ENCODE measurements at places on chromosomes 11 and 22.

DNA sequence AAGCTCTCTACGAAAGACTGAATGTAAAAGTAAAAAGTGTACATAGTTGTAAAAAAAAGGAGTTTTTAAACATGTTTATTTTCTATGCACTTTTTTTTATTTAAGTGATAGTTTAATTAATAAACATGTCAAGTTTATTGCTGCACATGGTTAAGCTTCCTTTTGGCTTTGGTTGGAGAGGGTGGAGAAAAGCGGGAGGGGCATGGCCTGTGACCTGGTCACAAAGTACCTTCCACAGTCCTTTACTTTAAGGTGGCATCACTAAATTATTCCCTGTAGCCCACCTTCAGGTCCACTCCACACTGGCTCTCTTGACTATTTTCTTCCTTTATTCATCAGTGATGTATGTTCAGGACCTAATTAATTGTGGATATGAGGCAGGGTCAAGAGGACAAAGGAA, 586 bp upstream of the TTC36 start:
- H3K4me3 ChIP-seq: no peak overlapping the region
- H3K36me3 ChIP-seq: peaks cover 31% of the 10 kb centered on the region
- peaks cover 17% of the 10 kb centered on the region for H3K4me1 ChIP-seq
- no peak overlapping the region for H3K27ac ChIP-seq
- no peaks in the 10 kb centered on the region for H3K27me3 ChIP-seq

GRCh38 chr11:120515186-120515723, 3.7 kb downstream of the GRIK4 start:
- H3K36me3 ChIP-seq: no peaks in the 10 kb centered on the region
- no peak overlapping the region for H3K4me3 ChIP-seq
- no peak for DNase-seq
- H3K4me1 ChIP-seq: no peaks in the 10 kb centered on the region
- no peak overlapping the region for H3K27ac ChIP-seq

GRCh38 chr22:38861170-38861876, 10.7 kb downstream of the CBX6 start:
- no peak for DNase-seq
- peaks cover 20% of the 10 kb centered on the region for H3K4me1 ChIP-seq
- H3K36me3 ChIP-seq: peaks cover 10% of the 10 kb centered on the region

DNA sequence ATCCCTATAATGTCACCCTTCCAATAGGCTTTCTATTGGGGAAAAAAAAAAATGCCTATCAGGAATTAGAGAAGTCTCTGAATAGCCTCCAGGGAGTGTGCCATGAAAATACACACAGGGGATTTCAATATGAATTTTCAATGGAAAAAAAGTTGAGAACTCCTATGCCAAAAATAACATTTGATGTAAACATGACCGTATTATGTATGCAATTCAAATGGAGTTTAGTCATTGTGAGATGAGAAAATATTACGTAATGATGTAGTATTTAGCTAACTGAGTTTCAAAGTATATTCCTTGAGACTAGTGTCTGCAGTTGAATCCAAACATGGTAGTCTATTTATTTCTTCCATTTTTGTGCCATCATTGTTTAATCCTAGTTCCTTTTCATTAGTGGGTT, 182.3 kb downstream of the BLID start:
- H3K4me3 ChIP-seq: no peak overlapping the region
- no peak for DNase-seq
- H3K4me1 ChIP-seq: peaks cover 2% of the 10 kb centered on the region
- no peaks in the 10 kb centered on the region for H3K27me3 ChIP-seq
- H3K36me3 ChIP-seq: no peaks in the 10 kb centered on the region
- H3K27ac ChIP-seq: no peak overlapping the region

GRCh38 chr22:46355369-46355995, 20.0 kb downstream of the TRMU start:
- no peaks in the 10 kb centered on the region for H3K27me3 ChIP-seq
- no peak for DNase-seq
- H3K27ac ChIP-seq: no peak overlapping the region
- peaks cover 56% of the 10 kb centered on the region for H3K36me3 ChIP-seq
- H3K4me1 ChIP-seq: no peaks in the 10 kb centered on the region

- no peaks in the 10 kb centered on the region for H3K4me1 ChIP-seq
- DNase-seq: no peak
- H3K27ac ChIP-seq: no peak overlapping the region
- H3K36me3 ChIP-seq: no peaks in the 10 kb centered on the region
- no peak overlapping the region for H3K4me3 ChIP-seq
These were observed 3.6 kb downstream of the MMP1 start for GRCh38 chr11:102794382-102794781.

DNA sequence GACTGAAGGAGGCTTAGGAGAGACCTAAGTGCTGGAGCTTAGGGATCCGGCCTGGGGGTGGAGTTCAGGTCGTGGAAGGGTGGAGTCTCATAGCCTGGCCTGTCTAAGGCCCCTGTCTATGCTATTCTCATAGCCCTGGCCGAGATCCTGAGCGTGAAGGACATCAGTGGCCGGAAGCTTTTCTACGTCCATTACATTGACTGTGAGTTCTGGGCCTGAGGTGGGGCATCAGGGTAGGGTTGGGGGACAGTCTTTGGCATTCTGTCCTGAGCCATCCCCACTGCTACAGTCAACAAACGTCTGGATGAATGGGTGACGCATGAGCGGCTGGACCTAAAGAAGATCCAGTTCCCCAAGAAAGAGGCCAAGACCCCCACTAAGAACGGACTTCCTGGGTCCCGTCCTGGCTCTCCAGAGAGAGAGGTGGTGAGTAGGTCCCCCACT, 603 bp downstream of the KAT5 start:
- peak overlapping the region; percentile 96 for H3K27ac ChIP-seq
- peaks cover 38% of the 10 kb centered on the region for H3K36me3 ChIP-seq
- no peak for DNase-seq
- peaks cover 4% of the 10 kb centered on the region for H3K4me1 ChIP-seq

- no peak overlapping the region for H3K4me3 ChIP-seq
- DNase-seq: no peak
- no peaks in the 10 kb centered on the region for H3K36me3 ChIP-seq
These were observed 57.4 kb upstream of the RCN1 start for GRCh38 chr11:32033491-32033890.

DNA sequence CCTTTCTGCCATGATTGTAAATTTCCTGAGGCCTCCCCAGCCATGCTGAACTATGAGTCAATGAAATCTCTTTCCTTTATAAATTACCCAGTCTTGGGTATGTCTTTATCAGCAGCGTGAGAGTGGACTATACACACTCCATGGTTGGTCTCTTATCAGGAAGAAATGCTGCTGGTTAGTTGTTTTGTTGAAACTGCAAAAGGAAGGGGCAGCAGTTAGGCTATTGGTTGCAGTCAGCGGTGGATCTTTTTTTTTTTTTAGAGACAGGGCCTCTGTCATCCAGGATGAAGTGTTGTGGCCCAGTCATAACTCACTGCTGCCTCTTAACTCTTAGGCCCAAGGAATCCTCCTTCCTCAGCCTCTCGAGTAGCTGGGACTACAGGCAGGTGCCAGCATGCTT, 51.7 kb downstream of the HSD17B12 start:
- H3K4me1 ChIP-seq: peaks cover under 1% of the 10 kb centered on the region
- DNase-seq: no peak
- no peak overlapping the region for H3K4me3 ChIP-seq

GRCh38 chr11:78497293-78497692, 77.4 kb downstream of the NARS2 start:
- H3K27me3 ChIP-seq: no peaks in the 10 kb centered on the region
- H3K4me3 ChIP-seq: no peak overlapping the region
- H3K4me1 ChIP-seq: no peaks in the 10 kb centered on the region
- H3K27ac ChIP-seq: no peak overlapping the region
- H3K36me3 ChIP-seq: no peaks in the 10 kb centered on the region
- no peak for DNase-seq

DNA sequence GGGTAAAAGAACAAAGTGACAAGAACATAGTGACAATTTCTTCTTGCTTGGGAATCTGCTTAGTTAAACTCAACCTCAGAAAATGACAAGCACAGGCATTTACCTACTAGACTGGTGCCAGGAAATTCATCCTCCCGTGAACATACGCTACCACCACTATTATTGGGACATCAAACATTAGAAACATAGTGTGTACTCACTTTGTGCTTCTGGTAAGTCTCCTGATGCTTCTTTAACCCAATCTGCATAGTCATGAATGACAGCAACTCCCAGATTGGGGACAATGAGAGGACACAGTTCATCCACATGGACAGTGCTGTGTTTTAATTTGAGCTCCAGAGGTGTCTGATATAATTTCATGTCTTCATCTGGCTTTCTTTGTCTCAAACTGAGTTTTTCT, 29.2 kb upstream of the CHRNA10 start:
- H3K4me1 ChIP-seq: no peaks in the 10 kb centered on the region
- no peaks in the 10 kb centered on the region for H3K27me3 ChIP-seq
- no peak for DNase-seq
- H3K27ac ChIP-seq: no peak overlapping the region

- peaks cover 28% of the 10 kb centered on the region for H3K4me1 ChIP-seq
- H3K36me3 ChIP-seq: peaks cover 27% of the 10 kb centered on the region
- peak; percentile 99 for DNase-seq
- H3K27me3 ChIP-seq: no peaks in the 10 kb centered on the region
These were observed at the start of gene RBM4 for GRCh38 chr11:66638177-66639065. Gene RBM4 (plus strand): TSS chr11:66638703. CDS start chr11:66639712, 1,009 bp downstream.

DNA sequence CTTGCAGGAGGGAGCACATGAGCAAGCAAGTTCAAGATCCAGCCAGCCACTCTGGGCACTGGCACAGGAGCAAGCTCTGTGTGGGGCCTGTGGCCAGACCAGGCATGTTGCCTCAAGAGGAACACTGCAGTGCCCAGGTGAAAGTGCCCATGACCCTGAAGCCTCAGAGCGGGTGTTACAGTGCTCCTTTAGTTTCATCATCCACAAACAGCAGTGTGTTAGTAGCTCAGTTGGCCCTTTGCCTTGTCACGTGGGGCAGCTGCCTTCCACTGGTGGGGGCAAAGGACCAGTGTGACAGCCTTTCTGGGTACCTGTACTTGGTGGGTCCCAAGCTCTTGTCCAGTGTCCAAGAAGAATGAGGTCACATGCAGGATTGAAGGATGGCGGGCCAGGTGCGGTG, 3.0 kb upstream of the EI24 start:
- DNase-seq: no peak
- no peak overlapping the region for H3K4me3 ChIP-seq
- no peak overlapping the region for H3K27ac ChIP-seq
- no peaks in the 10 kb centered on the region for H3K36me3 ChIP-seq

- peaks cover 12% of the 10 kb centered on the region for H3K4me1 ChIP-seq
- no peak overlapping the region for H3K4me3 ChIP-seq
- H3K36me3 ChIP-seq: no peaks in the 10 kb centered on the region
- H3K27ac ChIP-seq: no peak overlapping the region
- no peaks in the 10 kb centered on the region for H3K27me3 ChIP-seq
These were observed 3.2 kb upstream of the AP1B1 start for GRCh38 chr22:29391546-29391945.

- no peak overlapping the region for H3K4me3 ChIP-seq
- peaks cover 9% of the 10 kb centered on the region for H3K27me3 ChIP-seq
- DNase-seq: no peak
- H3K4me1 ChIP-seq: peaks cover 9% of the 10 kb centered on the region
- no peak overlapping the region for H3K27ac ChIP-seq
These were observed 82.3 kb downstream of the PDE2A start for GRCh38 chr11:72591785-72592502.

- H3K4me1 ChIP-seq: peaks cover 5% of the 10 kb centered on the region
- peaks cover 46% of the 10 kb centered on the region for H3K36me3 ChIP-seq
- H3K27ac ChIP-seq: no peak overlapping the region
These were observed 220.8 kb downstream of the DBX1 start for GRCh38 chr11:19939415-19939929.

DNA sequence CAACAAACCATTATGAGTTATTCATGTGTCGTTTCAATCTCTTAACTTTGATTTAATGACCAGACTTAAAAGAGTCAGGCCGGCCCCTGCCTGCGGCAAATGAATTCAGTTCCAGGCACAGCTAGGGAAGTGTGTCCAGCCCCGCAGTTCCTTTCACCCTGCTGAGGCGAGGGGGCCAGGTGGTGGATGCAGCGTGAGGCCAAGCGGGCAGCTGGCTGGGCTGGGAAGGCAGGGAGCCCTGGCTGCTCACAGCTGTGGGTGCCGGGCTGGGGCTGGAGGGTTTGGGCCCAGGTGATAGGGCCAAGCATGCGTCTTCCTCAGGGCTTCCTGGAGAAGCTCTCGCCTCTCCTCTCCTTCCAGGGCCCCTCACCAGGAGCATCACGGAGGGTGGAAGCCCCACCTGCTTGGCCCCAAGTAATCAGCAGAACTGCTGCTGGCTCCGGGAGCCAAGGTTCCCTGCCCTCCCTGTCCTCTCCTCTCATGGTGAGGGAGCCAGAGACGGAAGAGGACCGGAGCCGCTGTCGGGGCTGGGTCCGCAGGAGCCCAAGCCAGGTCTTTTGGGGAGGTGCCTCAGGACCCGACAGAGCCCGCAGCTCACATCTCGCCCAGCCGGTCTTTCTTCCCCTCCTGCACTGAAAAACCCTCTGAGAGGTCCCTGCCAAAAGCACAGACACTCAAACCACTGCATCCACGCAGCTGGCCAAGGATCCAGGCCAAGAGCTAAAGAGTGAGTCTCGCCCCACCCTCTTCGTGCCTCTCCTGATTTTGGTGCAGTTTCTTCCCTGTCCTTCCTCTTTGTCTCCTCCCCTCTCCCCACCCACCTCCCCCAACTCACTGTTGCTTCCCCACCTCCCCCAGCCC, 97.0 kb downstream of the ST3GAL4 start:
- H3K27me3 ChIP-seq: no peaks in the 10 kb centered on the region
- no peak for DNase-seq
- no peaks in the 10 kb centered on the region for H3K4me1 ChIP-seq
- H3K4me3 ChIP-seq: no peak overlapping the region
- H3K27ac ChIP-seq: no peak overlapping the region

DNA sequence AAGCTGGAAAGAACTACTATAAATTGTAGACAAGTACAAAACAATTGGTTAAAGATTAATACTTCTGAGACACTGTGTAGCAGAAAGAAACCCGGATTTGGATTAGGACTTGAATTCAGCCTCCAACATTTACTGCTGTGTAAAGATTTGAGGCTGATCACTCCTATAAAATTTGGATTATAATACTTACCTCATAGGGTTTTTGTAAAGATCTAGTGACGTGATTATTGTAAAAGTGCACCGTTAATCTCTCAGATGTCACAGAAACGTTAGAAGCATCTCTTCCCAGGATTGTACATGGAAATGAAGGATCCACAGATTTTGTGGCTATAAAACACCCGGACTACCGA, 323 bp upstream of the HIKESHI start:
- DNase-seq: no peak
- no peak overlapping the region for H3K27ac ChIP-seq
- H3K4me3 ChIP-seq: peak overlapping the region; percentile 84
- no peaks in the 10 kb centered on the region for H3K36me3 ChIP-seq

GRCh38 chr11:67630943-67631331, 1.2 kb upstream of the NUDT8 start:
- no peak for DNase-seq
- H3K36me3 ChIP-seq: no peaks in the 10 kb centered on the region
- peak overlapping the region; percentile 80 for H3K4me3 ChIP-seq
- H3K27me3 ChIP-seq: no peaks in the 10 kb centered on the region
- H3K27ac ChIP-seq: peak overlapping the region; percentile 90

GRCh38 chr22:32699686-32700085, 101.8 kb upstream of the TIMP3 start:
- no peak for DNase-seq
- H3K4me1 ChIP-seq: no peaks in the 10 kb centered on the region
- no peak overlapping the region for H3K27ac ChIP-seq
- H3K36me3 ChIP-seq: no peaks in the 10 kb centered on the region
- no peak overlapping the region for H3K4me3 ChIP-seq

GRCh38 chr11:122984186-122985011, 2.8 kb upstream of the BSX start:
- peak overlapping the region; percentile 87 for H3K4me3 ChIP-seq
- no peaks in the 10 kb centered on the region for H3K36me3 ChIP-seq
- H3K4me1 ChIP-seq: peaks cover 7% of the 10 kb centered on the region
- H3K27me3 ChIP-seq: peaks cover 26% of the 10 kb centered on the region
- DNase-seq: no peak

- H3K36me3 ChIP-seq: peaks cover 9% of the 10 kb centered on the region
- no peaks in the 10 kb centered on the region for H3K4me1 ChIP-seq
- H3K4me3 ChIP-seq: no peak overlapping the region
- H3K27me3 ChIP-seq: no peaks in the 10 kb centered on the region
These were observed 9.3 kb downstream of the TKFC start for GRCh38 chr11:61342207-61342803.

Measured in ascending aorta (tissue), 2 donors.